NCI-H69 (cell line): ENCODE measurements at places on chromosomes 5 and 9.

DNA sequence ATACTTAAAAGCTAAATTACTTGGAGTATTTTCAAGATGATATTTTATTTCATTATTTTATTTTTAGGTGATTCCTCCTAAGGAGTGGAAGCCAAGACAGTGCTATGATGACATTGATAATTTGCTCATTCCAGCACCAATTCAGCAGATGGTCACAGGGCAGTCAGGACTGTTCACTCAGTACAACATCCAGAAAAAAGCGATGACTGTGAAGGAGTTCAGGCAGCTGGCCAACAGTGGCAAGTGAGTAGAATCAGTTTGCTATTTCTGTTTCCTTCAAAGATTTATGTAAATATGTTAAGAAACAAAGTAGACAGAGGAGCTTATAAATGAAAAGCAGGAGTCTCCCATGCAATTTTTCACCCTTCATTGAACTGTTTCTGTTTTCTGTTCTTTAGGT lies 47.8 kb downstream of the KDM4C start:
- DNase-seq, result peak; percentile 27

GRCh38 chr5:141765896-141766551 lies 84.0 kb upstream of the ARAP3 start:
- no peak for DNase-seq

- DNase-seq, result no peak
Observed at GRCh38 chr9:94150279-94150828, 66.1 kb downstream of the PTPDC1 start.

DNA sequence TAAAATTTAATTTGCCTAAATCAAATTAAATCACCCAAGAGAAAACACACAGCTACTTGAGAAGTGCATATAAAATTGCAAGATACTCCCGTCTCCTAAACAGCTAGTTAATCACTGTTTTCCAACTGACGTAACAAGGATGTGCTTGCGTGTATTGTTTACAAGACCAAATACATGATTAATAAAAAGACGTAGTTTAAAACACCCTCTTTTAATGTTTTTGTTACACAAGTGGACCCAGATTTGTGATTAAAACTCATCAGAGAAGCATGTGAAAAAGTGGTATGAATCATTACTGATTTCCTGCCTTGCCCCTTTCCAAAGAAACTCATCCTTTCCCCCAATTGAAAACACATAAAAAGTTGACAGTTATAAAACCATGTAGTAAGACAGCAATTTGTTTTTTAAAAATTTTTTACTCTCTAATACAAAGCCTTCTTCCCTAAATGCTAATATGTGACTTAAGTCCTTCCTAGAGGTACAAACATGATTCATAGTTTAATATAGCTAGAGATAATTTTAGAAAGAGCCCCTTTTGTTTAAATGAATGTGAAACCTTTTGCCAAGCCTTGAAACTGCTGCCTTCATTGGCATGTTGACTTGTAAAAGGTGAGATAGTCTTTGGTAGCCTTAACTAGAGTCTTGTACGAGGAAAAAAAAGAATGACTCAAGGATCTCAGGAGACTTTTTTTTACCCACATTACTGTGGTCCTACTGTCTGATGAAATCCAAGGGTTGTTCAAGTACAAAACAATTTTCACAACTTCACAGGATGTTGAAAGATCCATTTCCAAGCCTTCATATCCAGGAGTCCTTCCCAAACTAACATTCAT lies 61.4 kb upstream of the FST start:
- no peak for DNase-seq

- no peak for DNase-seq
Observed at GRCh38 chr5:112485934-112486355, 66.9 kb upstream of the EPB41L4A start.

DNA sequence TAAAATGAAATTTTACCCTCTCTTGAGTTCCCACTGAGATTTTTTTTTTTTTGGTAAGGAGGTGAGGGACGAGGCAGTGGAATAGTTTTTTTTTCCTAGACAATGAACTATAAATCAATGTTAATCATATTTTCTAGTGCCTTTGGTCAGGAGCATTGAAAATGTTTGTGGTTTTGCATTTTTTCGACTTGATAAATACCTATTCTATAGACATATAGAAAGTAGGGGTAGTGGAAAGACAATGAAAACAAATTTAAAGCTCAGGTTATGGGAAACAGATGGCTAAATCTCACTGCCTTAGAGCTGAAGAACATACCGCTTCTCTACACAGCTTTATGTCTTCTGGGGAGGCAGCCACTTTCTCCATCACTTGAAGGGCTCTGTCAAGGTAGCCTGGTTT lies 94.3 kb downstream of the MRPS27 start:
- DNase-seq, result no peak
